ENCODE measurements at places on chromosomes 11 and 22.

GRCh38 chr11:104588970-104589369 is 309.3 kb downstream of the CASP12 start:
- no peak for DNase-seq
- no peaks in the 10 kb centered on the region for H3K36me3 ChIP-seq
- no peak overlapping the region for H3K27ac ChIP-seq
- H3K4me1 ChIP-seq, result no peaks in the 10 kb centered on the region

- H3K36me3 ChIP-seq, result no peaks in the 10 kb centered on the region
- H3K4me3 ChIP-seq, result peak overlapping the region; percentile 92
- peaks cover 18% of the 10 kb centered on the region for H3K4me1 ChIP-seq
- H3K27me3 ChIP-seq, result no peaks in the 10 kb centered on the region
- peak; percentile 70 for DNase-seq
- H3K27ac ChIP-seq, result peak overlapping the region; percentile 96
Measured at GRCh38 chr11:93740730-93741093, 583 bp downstream of the TAF1D start.

DNA sequence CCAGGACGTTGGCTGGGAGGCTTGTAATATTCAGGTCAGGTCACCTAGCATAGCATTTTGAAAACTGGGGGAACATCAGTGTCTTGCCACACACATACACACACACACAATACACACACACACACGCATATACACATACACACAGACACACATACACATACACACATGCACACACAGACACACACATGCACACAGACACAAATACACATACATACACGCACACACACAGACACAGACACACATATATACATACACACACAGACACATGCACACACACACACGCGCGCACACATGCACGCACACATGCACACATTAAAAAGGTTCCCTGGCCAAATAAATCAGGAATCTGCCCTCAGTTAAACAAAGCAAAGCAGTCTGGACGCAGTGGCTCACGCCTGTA is 12.5 kb downstream of the MYBPC3 start:
- no peaks in the 10 kb centered on the region for H3K27me3 ChIP-seq
- no peak overlapping the region for H3K27ac ChIP-seq
- no peaks in the 10 kb centered on the region for H3K4me1 ChIP-seq
- no peak overlapping the region for H3K4me3 ChIP-seq

DNA sequence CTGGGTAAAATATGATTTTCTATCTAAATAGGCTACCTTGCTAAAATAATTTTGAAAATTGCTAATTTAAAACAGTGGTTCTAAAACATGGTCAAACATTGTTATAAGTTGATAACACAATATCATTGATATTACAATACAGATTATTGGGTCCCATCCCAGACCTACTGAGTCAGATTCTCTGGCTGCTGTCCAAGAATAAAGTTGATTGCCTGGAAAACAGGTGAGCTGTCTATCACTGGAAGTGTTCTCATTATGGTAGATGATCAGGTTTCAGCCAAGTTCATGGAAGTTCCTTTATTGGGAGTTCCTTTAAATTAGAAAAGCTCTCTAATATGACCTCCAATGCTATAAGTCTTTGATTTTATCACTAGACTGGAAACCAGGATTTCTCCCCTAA is 52.3 kb downstream of the SC5D start:
- H3K4me1 ChIP-seq, result peaks cover 5% of the 10 kb centered on the region
- no peaks in the 10 kb centered on the region for H3K36me3 ChIP-seq
- no peak overlapping the region for H3K4me3 ChIP-seq

- DNase-seq, result no peak
- H3K36me3 ChIP-seq, result no peaks in the 10 kb centered on the region
- no peak overlapping the region for H3K27ac ChIP-seq
Measured at GRCh38 chr22:46934746-46935491, 172.5 kb downstream of the TBC1D22A start.

- H3K27ac ChIP-seq, result no peak overlapping the region
- H3K36me3 ChIP-seq, result no peaks in the 10 kb centered on the region
- no peak overlapping the region for H3K4me3 ChIP-seq
Measured at GRCh38 chr22:47811971-47812370, 1049.5 kb downstream of the TBC1D22A start.

- peak; percentile 58 for DNase-seq
- no peaks in the 10 kb centered on the region for H3K27me3 ChIP-seq
- H3K36me3 ChIP-seq, result no peaks in the 10 kb centered on the region
- no peak overlapping the region for H3K27ac ChIP-seq
- H3K4me1 ChIP-seq, result peaks cover 13% of the 10 kb centered on the region
- H3K4me3 ChIP-seq, result no peak overlapping the region
Measured at GRCh38 chr22:46293577-46294260, 3.0 kb upstream of the GTSE1 start.

DNA sequence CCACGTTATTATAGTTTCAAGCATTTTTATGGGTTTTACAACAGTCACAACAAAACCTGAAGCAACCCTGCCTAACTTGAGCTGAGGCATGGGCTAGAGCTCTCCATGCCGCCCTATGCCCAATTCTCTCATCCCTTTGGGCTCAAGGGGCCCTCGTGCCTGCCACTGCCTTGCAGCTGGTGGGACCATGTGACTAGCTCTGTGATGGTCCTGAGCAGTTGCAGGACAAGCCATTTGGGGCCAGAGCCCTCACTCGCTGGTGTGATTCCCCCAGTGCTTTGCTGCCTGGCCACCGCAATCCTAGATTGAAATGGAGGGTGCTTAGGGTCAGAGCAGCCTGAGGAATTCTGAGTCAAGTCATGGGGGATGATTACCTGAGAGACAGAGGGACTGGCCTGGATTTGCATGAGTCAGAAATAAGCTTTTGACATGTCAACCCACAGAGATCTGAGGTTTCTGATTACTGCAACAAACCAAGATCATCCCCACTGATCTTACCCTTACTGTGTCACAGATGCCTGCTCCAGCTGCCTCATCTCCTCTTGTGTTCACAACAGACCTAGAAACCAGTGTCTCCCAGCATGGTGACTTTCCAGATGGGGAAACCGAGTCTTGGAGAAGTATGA is 323.7 kb downstream of the BRD1 start:
- no peaks in the 10 kb centered on the region for H3K4me1 ChIP-seq
- no peak for DNase-seq
- H3K36me3 ChIP-seq, result no peaks in the 10 kb centered on the region
- H3K27ac ChIP-seq, result no peak overlapping the region

DNA sequence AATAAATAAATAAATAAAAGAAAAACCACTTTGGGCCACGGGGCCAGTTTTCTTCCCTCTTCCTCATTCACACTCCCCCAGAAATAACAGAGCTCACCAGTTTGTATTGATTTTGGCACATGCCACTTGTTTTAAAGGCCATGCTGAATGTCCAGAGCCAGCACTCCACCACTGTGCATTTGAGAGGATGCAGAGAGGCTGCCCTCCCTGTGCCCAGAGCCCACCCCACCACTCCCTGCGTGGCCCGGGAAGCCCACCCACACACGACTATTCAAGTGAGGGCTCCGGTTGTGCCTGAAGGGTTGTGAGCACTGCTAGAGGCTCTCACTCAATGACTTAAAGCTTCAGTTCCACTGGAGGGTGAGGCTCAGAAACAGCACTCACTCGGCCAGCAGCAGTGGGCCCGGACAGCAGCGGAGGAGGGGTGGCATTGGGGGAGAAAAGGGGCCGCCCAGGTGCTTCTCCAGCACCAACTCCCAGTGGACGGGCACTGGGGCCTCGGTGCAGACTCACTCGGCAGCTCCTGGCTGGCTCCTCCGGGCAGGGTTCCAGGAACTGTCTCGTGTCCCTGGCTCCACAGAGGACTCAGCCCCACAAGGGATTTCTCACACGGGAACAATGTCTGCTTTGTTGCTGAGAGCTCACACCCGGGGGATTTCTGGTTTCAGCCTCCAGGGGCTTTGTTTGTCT is 112.7 kb downstream of the SHANK2 start:
- no peaks in the 10 kb centered on the region for H3K27me3 ChIP-seq
- H3K4me1 ChIP-seq, result peaks cover 8% of the 10 kb centered on the region
- DNase-seq, result peak; percentile 85
- H3K4me3 ChIP-seq, result no peak overlapping the region
- H3K36me3 ChIP-seq, result no peaks in the 10 kb centered on the region
- H3K27ac ChIP-seq, result no peak overlapping the region

- no peaks in the 10 kb centered on the region for H3K27me3 ChIP-seq
- no peaks in the 10 kb centered on the region for H3K36me3 ChIP-seq
- peak; percentile 83 for DNase-seq
- H3K27ac ChIP-seq, result peak overlapping the region; percentile 88
- peak overlapping the region; percentile 63 for H3K4me3 ChIP-seq
- H3K4me1 ChIP-seq, result no peaks in the 10 kb centered on the region
Measured at GRCh38 chr11:111978028-111978771, 41.1 kb downstream of the DIXDC1 start.

DNA sequence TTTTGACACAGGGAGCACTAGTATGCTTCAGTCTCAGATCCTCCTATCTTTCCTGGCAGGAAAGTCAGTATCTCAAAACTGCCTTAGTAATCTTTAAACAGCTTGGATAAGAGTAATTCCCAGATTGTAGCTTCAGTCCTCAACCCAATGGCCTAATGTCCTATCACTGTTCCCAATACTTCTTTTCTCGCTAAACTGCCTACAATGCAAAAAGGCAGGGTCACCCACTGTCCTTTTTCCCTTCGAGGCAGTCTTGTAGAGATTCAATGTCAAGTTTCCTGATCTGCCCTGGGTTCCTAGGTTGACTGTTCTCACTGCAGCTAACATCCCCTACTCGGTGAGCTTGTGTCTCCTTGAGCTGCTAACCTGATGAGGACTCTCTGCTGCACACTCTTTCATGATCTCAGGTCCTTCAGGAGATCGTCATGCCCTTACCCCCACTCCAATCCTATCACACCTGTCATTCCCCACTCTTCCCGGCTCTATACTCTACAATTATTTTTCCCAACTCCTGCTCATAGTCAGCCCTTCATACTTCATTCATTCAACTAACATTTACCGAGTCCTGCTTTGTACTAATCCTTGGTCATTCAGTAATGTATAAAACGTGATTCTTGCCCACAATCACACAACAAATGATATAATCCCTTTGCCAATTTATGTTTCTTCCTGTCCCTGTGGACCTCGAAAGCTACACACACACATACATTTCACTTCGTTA is 904 bp downstream of the C2CD3 start:
- H3K27ac ChIP-seq, result peak overlapping the region; percentile 91
- peak overlapping the region; percentile 87 for H3K4me3 ChIP-seq
- no peak for DNase-seq
- H3K36me3 ChIP-seq, result no peaks in the 10 kb centered on the region
- H3K4me1 ChIP-seq, result peaks cover 18% of the 10 kb centered on the region

DNA sequence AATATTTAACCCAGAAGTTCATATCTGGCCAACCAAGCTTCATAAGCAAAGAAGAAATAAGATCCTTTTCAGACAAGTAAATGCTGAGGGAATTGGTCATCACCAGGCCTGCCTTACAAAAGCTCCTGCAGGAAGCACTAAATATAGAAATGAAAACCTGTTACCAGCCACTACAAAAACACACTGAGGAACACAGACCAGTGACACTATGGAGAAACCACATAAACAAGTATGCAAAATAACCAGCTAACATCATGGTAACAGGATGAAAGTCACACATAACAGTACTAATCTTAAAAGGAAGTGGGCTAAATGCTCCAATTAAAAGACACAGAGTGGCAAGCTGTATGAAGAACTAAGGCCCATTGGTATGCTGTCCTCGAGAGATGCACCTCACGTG is 311.4 kb downstream of the DYNC2H1 start:
- H3K4me1 ChIP-seq, result no peaks in the 10 kb centered on the region
- no peak overlapping the region for H3K4me3 ChIP-seq

GRCh38 chr11:614623-615503 is 887 bp downstream of the IRF7 start:
- peak overlapping the region; percentile 80 for H3K4me3 ChIP-seq
- DNase-seq, result no peak
- peaks cover 25% of the 10 kb centered on the region for H3K4me1 ChIP-seq
- peak overlapping the region; percentile 81 for H3K27ac ChIP-seq
- no peaks in the 10 kb centered on the region for H3K36me3 ChIP-seq
- H3K27me3 ChIP-seq, result no peaks in the 10 kb centered on the region

GRCh38 chr11:125110506-125110905 is 920 bp downstream of the TMEM218 start:
- H3K4me1 ChIP-seq, result no peaks in the 10 kb centered on the region
- no peaks in the 10 kb centered on the region for H3K36me3 ChIP-seq
- DNase-seq, result no peak
- no peak overlapping the region for H3K27ac ChIP-seq
- H3K4me3 ChIP-seq, result peak overlapping the region; percentile 69

DNA sequence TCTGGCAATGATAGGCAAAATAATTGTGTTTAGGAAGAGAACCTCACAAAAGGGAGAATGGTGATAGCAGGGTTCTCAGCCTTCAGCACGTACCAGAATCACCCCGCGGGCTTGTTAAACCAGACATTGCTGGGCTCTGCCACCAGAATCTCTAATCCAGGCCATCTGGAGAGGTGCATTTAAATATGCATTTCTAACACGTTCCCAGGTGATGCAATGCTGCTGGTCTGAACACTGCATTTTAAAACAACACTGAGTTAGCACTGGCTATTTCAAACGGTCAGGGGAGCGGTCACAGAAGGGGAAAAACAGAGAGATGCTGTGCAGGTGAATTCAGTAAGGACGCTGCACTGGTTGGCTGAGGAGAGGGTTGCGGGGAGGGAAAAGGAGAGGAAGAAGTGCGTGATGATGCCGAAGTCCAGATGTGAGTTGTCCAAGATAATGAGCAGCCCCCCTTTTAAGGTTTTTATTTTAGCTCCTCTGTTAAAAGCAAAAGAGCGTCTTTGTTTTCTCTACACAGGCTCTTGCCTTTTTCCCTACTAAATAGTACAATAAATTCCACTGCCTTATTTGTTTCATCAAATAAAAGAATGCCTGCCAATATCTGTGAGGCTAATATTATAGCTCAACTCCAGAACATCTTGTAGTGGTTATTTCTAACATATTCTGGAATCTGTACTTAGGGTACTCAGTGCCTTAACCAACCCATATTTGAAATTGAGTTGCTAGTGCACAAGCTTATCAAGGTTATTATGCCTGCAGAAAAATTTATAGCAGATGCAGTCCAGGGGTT is 109.6 kb upstream of the POU2AF2 start:
- no peaks in the 10 kb centered on the region for H3K4me1 ChIP-seq
- no peak for DNase-seq
- no peak overlapping the region for H3K27ac ChIP-seq
- H3K27me3 ChIP-seq, result no peaks in the 10 kb centered on the region
- no peak overlapping the region for H3K4me3 ChIP-seq

- peak; percentile 83 for DNase-seq
- no peaks in the 10 kb centered on the region for H3K36me3 ChIP-seq
- peak overlapping the region; percentile 94 for H3K27ac ChIP-seq
- H3K27me3 ChIP-seq, result no peaks in the 10 kb centered on the region
- peaks cover 13% of the 10 kb centered on the region for H3K4me1 ChIP-seq
Measured at GRCh38 chr11:8870411-8871170, 40.4 kb upstream of the AKIP1 start.

DNA sequence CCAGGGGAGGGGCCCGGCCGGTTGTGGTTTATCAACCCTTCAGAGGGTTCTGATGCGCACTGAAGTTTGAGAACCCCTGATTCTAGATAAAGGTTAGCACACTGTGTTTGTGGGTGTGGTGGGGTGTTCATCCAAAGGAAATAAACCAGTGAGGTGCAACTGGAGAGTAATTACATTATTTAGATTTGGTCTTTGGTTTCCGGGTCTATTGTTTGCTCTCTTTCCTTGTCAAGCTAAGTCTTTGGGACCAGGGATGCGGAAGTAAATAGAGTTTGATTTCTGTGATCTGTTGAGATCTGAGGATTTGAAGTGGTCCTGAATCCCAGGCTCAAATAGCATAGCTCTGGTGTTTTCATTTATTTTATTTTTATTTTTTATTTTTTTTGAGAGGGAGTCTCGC is 50.5 kb upstream of the CLMP start:
- no peaks in the 10 kb centered on the region for H3K27me3 ChIP-seq
- no peak for DNase-seq
- H3K27ac ChIP-seq, result no peak overlapping the region
- H3K4me1 ChIP-seq, result peaks cover 8% of the 10 kb centered on the region
- no peak overlapping the region for H3K4me3 ChIP-seq
